Peyer's patch (tissue), 4 donors: ENCODE measurements at places on chromosomes 6 and 20.

DNA sequence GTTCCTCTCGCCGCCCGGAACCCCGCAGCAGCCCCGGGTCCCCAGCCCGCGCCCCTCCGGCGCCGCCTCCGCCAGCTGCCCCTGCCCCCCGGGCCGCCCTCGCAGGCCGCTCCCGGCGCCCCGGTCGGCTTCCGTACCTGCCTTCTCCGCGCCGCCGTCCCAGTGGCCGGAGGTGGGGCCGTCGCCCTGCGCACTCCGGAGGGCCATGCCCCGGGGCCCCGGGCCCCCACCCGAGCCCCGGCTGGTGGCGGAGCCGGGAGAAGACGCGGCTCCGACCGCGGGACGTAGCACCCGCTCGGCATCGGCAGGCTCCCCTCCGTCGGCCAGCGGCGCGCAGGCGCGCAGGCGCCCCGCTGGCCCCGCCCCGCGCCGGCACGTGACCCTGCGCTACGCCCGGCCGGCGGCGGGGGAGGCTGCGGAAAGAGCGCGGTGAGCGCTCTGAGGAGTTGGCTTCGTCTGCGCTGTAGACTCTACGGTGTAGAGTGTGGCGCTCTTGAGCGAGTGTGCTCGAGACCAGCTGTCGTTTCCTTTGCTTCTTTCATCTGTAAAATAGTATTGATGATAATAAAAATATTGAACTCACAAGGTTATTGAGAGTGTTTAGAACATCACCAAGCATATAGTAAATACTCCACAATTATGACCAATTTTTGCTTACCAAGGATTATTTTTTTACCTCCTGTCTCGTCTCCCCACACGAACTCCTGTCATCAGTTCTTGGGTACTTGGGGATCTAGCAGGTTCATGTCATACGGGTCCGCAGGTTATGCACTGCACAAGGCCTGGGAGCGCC is at the start of gene TBC1D20:
TBC1D20 (minus strand) TSS at position 335 of the 793 bp plus-strand sequence; CDS start at position 207, 128 bp downstream.
- DNase-seq: peak; percentile 79

- no peak for DNase-seq
Measured at GRCh38 chr20:60332523-60332922, 374.3 kb downstream of the CDH26 start.

- no peak for DNase-seq
Measured at GRCh38 chr6:138803861-138804260, 8.0 kb downstream of the ECT2L start.

DNA sequence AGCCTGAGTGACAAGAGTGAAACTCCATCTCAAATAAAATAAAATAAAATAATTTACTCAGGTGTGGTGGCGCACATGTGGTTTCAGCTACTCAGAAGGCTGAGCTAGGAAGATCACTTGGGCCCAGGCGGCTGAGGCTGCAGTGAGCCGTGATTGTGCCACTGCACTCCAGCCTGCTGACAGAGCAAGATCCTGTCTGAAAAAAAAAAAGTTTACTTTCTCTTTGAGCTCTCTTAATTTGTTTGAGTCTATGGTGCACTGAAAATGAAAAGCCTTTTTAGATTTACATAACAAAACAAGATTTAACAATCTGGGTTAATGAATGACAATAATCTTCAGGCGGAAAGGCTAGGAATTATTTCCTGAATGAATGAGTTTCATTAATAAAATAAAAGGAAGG is 23.3 kb upstream of the NHSL1 start:
- DNase-seq: no peak

- DNase-seq: no peak
Measured at GRCh38 chr6:55998576-55998975, 123.2 kb upstream of the BMP5 start.

GRCh38 chr6:130252527-130253237 is 29.9 kb upstream of the SAMD3 start:
- no peak for DNase-seq

DNA sequence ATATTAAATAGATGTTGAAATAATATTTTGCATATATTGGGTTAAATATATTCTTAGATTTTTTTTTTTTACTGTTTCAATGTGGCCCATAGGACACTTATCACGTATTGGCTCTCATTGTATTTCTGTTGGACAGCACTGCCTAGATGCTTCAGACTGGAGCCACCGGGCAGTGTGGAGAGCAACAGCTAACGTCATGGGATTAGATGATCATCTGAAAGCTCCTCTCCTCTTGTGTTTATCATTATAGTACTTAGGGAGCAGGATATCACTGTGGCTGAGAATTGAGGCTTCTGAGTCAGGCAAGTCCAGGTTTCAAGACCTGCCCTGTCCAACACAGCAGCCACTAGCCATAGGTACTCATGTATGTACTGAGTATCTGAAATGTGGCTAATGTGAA is 87.4 kb downstream of the ZHX3 start:
- DNase-seq: no peak

GRCh38 chr6:153781306-153781705 is 257.7 kb upstream of the OPRM1 start:
- no peak for DNase-seq

DNA sequence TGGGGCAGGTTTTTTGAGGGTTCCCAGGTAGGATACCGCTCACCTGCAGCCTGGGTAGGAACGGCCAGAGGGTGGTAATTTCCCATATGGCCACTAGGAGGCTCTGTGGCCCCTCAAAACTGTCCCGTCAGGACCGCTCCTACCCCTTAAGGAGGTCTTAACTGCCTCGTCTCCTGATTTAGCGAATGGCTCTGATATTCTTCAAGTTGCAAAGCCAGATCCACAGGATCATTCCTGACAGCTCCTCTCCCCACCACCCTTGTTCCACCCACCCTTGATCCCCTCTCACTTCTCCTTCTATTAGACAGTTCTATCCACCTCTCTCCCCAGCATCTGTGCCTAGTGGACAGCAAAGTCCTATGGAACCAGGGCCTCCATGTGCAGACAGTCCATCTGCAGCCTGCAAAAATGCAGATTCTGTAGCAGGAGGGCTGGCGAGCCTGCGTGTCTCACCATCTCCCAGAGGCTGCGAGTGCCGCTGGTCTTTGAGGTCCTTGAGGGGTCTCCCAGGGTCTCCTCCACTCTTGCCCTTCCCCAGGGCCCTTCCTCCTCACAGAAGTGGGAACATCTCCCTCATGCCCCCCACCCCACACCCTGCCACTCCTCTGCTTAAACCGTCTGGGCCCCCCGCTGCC is 34.3 kb upstream of the ZBP1 start:
- peak; percentile 80 for DNase-seq

- DNase-seq: peak; percentile 35
Measured at GRCh38 chr6:89281779-89282246, 33.3 kb downstream of the GABRR2 start.

DNA sequence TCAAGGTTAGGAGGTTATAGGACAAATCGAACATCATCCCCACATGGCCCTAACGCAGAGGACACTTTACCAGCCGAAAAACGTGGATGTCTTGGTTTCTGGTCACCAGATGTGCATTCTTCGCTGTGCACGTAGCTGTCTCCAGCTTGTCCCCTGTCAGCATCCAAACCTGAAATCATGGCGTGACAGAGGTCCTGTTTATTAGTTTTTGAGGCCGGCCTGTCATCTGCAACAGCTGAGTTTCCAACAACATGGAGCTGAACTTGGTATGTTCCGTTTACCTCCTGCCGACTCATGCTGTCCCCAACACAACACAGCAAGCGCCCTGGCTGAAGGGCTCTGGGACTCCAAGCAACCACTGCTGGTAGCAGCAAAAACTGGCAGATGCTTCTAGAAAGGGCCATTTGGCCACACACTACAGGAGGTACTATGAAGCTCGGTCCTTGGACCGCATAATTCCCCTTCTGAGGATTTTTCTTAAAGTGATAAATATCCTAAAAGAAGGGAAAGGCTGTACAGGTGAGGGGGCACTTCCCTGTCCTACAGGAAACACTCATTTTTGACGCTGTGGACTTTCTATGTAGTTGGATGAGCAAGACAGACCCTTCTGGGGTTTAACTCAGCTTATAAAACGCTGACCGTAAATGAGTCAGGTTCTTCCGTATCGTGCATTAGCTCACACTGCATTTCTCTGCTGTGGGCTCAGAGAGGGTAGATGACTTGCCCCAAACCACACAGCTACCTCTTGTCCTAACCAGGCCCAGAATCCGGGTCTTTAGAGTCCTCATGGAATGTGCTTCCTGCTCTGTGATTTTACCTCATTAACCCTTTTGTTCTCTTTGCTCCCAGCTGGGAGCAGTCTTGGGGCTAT is 79.7 kb upstream of the NFATC2 start:
- no peak for DNase-seq

DNA sequence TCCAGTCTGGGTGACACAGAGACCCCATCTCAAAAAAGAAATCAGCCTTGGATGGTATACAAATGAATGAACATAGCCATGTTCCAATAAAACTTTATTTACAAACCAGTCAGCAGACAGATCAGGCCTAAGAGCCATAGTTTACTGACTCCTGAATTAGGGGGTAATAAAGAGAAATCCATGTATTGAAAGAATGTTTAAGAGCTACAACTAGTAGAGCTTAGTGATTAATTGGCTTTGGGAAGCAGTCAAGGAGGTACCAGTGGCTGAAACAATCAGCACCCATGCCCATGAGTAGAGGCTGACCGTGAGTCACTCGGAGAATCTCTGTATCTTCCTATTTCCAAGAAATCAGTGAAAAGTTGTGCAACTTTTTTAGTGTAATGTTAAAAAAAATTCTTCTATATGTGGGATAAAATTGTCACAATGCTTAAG is 223.6 kb upstream of the RREB1 start:
- DNase-seq: no peak

GRCh38 chr6:2193931-2194330 is 51.5 kb downstream of the GMDS start:
- no peak for DNase-seq

DNA sequence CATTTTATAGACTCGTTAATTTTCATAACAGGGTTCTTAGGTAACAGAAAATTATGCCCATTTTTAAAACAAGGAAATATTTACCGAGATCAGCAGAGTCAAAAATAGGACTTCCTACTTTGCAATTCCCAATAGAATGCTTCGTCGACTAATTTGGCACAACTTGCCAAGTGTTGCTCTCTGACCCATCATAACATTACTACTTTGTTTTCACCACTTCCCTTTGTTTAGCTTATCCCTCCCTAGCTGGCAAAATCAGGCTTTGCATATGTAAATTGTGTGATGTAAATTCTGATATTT is 914 bp upstream of the RANBP9 start:
- no peak for DNase-seq

DNA sequence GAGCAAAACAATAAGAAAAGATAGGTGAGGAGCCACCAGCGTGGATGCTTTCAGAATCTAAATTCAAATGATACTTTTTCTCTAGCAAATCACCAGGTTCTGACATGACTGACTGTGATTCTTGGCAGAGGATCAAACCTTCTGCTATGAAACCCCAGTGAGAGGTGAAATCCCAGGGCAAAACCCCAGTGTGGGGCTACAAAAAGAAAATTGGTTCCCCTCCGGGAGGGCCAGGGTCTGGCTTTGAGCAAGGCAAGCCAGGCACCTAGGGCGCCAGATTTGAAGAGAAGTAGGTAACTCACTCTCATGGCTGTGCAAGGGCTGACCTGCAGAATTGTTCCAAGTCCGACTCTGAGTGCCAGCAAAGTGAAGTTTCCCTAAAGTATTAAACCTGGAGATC is 20.2 kb upstream of the RALGAPA2 start:
- DNase-seq: no peak

- DNase-seq: no peak
Measured at GRCh38 chr6:85551264-85551663, 42.4 kb downstream of the SNX14 start.

GRCh38 chr20:47263465-47264084 is 92.9 kb downstream of the ZMYND8 start:
- no peak for DNase-seq

DNA sequence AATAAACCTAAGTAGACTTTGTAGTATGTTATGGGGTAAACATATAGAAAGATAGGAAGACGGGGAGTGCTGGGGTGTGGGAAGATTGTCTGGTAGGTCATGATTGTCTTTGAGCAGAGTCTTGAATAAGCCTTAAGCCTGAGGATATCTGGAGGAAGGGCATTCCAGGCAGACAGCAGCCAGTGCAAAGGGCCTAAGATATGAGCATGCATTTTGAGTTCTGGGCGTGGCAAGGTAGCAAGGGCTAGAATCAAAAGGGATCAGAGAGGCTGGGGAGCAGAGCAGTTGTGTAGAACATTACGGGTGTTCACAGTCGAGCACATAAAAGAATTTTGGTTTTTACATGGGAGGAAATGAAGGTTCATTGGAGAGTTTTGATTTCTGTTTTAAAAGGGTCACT is 14.3 kb downstream of the BICRAL start:
- no peak for DNase-seq

GRCh38 chr6:2132416-2132815 is 113.0 kb downstream of the GMDS start:
- no peak for DNase-seq

DNA sequence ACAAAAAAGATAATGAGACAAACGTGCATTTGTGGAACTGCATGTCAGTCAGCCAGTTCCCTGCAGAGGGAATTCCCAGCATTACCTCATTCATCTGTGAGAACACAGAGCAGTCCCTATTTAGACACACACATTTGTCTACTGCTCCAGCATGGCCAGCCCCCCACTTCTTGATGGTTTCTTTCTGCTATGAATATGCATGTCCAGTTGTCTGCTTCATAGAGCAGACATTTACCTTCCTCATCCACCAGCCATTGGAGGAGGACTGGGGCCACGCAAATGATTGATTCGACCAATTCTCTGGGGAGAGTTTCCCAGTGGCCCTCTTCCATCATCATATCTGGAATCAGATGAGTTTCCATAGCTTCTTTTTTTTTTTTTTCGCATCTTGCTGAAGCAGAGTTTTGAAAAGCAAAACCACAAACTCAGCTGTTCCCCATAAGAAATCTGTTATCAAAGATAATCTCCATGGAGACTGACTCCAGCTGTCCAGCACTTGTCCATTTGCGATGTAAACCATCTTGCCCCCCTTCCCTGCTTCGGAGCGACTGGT is 11.8 kb downstream of the ENPP1 start:
- DNase-seq: no peak

- no peak for DNase-seq
Measured at GRCh38 chr6:132224943-132225342, 176.3 kb downstream of the MOXD1 start.

- no peak for DNase-seq
Measured at GRCh38 chr6:89184344-89184743, 32.8 kb downstream of the GABRR1 start.

GRCh38 chr20:29296256-29297230 is 1960.9 kb upstream of the DEFB115 start:
- DNase-seq: no peak

GRCh38 chr6:110101885-110102284 is 77.6 kb downstream of the WASF1 start:
- peak; percentile 49 for DNase-seq

DNA sequence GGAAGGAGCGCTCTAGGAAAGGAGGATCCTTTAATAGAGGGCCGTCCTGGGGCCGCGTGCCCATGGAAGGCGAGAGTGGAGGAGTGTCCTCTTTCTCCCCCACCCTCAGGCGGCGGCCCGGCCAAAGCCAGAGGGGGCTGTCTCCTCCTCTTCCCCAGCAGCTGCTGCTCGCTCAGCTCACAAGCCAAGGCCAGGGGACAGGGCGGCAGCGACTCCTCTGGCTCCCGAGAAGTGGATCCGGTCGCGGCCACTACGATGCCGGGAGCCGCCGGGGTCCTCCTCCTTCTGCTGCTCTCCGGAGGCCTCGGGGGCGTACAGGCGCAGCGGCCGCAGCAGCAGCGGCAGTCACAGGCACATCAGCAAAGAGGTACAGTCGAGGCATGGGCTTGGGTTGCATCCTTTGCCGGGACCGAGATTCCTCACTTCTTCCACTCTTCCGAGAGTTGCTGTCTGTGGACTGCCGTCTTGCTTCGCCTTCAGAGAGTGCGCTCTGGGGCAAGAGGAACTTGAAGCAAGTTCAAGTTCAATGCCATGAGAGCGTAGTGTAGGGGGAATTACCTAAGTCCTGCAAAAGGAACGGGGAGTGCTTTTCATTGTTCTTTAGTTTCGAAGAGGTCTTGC is at the start of gene LAMA2:
LAMA2 (plus strand) TSS at position 148 of the 621 bp plus-strand sequence; CDS start at position 256, 108 bp downstream.
- no peak for DNase-seq
